H9 (cell line): ENCODE measurements at places on chromosomes 2 and 18.

DNA sequence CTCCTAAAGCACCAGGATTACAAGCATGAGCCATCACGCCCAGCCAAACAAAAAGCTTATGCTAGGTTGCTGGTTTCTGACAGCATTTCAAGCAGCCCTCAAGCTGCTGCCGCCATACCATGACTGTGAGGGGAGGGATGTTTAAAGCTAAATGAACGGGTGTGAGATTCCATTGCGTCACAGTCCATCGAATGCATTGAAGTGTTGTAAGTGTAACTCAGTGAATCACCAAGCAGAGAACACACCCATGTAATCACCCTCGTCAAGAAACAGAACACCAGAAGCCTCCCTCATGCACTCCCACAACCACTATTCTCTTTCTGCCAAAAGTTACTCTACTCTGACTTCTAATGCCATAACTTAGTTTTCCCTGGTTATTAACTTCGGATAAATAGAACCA, 32.8 kb upstream of the MC5R start:
- no peak for DNase-seq

DNA sequence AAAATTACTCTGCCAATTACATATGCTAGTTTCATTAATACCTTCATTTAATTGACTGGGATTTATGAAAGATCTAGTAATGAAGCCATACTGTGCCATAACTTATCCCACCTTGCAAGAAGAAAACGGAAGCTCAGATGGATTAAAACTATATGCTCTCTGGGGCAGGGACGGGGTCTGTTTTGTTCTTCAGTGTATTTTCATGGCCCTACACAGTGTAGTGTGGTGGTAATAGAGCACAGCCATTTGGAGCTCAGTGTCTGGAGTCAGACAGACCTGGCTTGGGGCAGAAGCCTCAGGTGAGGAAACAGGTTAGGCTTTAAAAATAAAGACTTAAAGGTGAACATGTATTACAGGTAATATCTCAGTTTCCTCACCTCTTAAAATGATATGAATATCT, 62.3 kb downstream of the FIGN start:
- no peak for DNase-seq

- no peak for DNase-seq
Measured at GRCh38 chr2:181371195-181371594, 86.0 kb upstream of the ITGA4 start.

- no peak for DNase-seq
Measured at GRCh38 chr2:85976106-85976920, 87.5 kb upstream of the ST3GAL5 start.

DNA sequence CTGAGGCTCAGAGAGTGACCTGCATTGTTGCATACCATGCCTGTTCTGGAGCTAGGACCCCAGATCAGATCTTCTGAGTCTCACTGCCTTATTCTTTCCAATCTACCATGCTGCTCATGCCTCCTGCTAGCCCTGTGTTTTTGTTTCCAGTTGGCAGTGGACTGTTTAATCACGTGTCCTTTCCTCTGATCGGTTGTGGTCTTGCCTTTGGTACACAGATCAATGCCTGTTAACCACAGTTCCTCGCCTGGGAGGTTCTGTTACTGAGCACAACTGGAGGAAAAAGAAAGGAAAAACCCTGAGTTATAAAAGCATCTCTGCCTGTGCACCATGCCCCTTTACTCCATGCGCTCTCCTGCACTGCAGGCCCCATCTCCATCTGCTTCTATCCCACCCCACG, 329.1 kb downstream of the SETBP1 start:
- DNase-seq = no peak

GRCh38 chr2:12819103-12819475, 102.4 kb downstream of the TRIB2 start:
- no peak for DNase-seq

DNA sequence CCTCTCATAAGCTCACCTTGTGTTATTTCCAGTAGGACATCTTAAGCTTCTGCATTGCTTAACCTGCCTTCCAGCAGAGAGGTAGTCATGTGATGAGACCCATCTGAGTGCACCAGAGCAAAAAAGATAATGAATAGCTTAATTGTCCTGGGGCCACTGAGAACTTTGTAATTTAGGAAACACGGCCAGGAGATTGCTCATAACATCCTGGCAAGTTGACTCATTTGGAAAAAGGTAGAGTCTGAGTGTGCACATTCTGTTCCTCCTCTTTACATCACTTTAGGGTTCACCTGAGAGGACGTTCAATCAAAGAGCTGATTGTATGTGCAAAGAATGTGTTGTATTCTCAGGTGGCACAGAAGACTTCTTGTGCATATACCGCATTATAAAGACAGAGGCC, 830.2 kb upstream of the SOX11 start:
- DNase-seq = no peak

DNA sequence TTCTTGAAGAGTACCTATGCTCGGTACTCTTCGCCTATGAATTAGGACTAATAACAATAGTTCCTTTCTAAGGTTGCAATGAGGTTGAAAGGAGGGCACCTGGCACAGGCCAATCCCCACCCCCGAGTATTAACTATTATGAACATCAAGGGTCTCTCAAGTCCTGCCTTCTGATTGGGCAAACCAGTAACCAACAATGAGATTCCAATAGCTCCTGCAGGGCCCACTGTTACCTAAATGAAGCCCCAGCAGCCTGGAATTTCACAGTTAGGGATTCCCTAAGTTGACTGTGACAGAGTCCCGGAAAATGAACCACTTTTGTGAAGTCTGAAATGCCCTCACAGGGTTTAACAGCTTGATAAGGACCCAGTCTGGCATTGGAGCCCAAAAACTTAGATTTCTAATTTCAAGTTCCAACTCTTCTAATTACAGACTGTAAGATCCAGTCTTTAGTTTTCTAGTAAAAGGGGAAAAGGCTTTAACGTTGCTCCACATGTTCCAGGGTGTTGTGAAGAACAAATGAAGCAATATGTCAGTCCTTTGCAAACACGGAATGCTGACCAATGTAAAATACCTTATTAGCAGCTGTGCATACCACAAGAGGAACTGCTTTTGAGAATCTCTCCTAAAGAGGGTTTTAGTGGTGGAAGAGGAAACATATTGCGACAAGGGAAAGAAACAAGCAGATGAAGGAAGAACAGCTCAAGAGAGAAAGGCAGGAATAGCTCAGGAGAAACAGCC, 277.7 kb upstream of the MAP2 start:
- peak; percentile 25 for DNase-seq

DNA sequence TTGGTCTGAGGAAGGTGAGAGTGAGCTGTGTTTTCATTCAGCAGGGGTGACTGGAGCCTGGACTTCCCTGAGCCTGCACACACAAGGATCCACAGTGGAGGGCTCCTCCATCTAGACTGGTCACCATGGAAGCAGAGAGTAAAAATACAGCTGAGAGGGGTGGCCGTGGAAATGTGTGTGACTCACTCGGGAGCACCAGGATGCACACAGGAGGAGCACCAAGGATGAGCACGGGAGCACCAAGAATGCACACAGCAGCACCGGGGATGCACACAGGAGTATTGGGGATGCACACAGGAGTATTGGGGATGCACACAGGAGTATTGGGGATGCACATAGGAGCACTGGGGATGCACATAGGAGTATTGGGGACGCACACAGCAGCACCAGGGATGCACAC, 365.2 kb upstream of the MYT1L start:
- no peak for DNase-seq

- DNase-seq = peak; percentile 73
Measured at GRCh38 chr2:25912851-25913695, 34.8 kb upstream of the ASXL2 start.

DNA sequence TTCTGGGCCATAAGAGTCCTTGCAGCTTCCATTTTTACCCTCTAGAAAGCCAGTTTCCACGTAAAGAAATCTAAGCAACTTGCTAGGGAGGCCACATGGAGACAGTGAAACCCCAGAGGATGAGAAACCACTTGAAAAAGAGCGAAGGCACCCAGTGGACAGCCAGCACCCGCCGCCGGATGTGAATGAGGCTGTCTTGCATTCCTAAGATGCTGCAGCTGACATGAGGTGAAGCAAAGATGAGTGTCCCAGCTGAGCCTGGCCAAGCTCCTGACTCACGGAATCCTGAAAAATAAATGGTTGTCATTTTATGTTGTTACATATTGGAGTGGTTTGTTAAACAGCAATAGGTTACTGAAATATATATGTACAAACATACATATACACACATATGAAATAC, 65.9 kb upstream of the STPG4 start:
- DNase-seq = no peak

DNA sequence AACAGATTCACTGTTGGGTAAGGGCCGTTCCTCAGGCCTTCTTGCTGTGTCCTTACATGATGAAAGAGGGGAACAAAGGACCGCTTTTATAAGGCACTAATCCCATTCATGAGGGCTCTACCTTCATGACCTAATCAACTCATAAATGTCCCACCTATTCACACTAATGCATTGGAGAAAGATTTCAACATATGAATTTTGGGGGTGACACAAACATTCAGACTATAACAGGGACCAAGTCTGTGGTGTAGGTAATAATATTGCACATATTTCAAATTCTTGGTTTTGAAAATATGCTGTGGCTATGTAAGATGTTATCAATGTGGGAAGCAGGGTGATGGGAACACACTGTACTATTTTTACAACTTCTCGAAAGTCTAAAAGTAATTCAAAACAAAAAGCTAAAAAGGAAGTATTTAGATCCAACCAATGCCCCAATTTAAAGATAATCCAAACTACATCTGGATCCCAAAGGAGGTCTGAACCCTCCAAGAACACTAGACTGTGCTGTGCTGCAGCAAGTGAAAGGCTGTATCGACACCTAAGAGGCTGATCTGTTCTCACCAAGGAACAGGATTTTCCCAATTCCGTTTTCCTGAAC, 82.4 kb upstream of the TGIF1 start:
- no peak for DNase-seq

GRCh38 chr18:30175621-30176225, 866.8 kb downstream of the DSC3 start:
- no peak for DNase-seq

DNA sequence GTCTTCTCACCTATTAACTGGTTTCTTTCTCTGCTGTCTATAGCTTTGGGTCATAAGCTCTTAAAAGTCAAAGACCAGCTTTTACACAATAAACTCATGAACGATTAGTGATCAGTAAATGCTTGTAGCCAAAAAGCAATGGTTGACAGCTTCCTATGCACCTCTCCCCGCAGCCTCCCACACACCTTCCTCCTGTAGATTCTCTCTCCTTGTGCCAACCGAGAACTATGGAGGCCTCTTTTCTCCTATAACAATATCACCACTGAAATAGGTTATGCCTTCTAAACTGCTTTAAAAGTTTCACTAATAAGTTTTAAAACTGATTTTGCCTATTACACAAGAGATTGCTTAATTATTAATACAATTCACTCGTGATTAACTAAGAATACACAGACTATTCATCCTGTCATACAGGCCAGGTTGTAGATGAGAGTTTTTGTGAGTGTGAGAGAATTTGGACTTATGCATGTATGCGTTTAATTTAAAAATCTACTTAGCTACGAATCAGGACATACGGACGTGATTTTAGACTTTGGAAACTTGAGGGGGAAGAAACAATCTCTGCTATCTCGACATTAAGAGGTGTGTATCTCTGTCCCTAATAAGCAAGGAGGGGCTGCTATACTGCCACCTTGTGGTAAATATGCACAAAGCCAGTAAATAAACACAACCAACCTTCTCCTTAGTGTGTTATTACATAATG, 229.1 kb upstream of the RBBP8 start:
- no peak for DNase-seq

DNA sequence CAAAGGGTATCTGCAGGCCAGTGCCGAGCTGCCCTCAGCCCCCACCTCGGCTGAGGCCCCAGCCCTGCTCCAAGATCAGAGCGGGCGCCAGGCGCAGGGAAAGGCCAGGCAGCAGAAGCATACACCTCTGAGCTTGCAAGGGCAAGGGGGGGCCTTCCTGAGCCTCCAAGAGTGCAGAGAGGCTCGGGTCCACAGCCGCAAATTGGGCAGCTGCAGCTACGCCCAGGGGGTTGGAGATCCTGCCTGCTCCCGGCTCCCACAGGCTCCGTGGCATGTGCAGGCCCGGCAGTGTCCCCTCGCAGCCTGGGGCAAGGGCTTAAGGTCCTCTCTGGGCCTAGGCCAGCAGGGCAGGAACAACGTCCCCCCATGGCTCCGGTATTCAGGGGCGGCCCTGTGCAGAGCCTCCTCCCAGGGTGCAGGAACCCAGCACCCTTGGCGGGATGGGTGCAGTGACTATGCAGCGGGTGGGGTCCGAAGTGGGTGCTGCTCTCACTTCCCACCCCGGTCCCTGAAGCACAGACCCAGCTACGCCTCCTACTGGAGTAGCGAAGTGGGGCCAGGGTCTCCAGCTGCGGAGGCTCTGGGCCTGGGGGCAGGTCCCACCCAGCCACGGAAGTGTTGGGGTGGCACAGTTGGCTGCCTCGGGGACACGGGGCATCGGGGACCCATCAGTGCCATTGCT, 120.2 kb upstream of the TMEFF2 start:
- no peak for DNase-seq

DNA sequence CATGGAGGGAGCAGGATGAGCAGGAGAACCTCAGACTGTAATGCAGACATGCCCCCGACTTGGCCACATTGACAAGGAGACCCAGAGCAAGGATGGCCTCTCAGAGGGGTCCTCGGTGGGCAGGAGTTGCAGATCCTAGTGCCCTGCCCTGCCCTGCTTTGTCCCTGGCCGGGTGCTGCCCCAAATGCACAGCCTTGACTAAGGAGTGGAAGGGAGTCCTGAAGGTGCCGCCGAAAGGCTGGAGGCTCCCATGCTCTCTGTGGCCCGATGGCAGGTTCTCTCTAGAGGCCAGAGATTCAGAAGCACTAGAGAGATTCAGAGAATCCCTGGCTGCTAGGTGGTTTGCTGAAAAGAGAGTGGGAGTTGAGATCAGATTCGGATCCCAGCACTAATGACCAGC, 64.4 kb downstream of the MARCO start:
- DNase-seq = no peak

DNA sequence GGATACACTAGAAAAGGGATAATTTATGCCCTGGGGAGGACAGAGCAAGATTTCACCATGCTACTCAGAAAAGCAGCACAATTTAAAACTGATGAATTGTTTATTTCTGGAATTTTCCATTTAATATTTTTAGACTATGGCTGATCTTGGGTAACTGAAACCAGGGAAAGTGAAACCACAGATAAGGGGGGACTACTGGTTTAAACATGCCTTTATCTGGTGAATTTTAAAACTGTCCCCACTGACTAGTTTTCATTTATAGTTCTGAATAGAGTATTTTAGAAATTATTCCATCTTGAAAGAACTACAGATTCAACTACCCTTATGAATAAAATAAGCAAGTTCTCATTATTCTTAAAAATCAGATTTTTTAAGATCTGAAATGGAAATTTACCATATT, 15.0 kb downstream of the NFU1 start:
- no peak for DNase-seq
